ENCODE measurements at places on chromosomes 1 and 21.

- H3K4me1 ChIP-seq: peaks cover 58% of the 10 kb centered on the region
- DNase-seq: no peak
- peaks cover 16% of the 10 kb centered on the region for H3K27me3 ChIP-seq
- no peak overlapping the region for H3K4me3 ChIP-seq
Measured at GRCh38 chr21:44351535-44352252, 1.7 kb upstream of the TRPM2 start.

DNA sequence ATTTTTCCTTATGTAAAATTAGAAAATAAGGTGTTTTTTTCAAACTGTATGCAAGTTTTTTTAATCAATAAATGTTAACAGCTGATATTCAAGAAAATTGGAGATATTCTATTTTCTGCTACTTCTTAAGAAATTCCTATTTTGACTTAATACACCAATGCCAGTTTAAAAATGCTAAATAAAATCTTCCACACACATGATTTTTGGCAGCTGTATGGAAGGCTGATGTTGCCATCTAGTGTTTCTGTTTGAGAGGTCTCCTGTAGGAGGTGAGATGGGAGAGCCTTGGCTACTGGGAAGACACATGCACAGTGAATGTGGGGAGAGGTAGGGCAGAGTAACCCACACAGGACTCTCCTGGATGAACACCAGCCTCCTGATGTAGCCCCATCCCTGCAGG lies 29.2 kb upstream of the OR2B11 start:
- H3K4me1 ChIP-seq: no peaks in the 10 kb centered on the region
- no peak overlapping the region for H3K27ac ChIP-seq
- H3K4me3 ChIP-seq: no peak overlapping the region
- H3K27me3 ChIP-seq: no peaks in the 10 kb centered on the region
- peak; percentile 76 for DNase-seq

- H3K4me3 ChIP-seq: no peak overlapping the region
- H3K27me3 ChIP-seq: no peaks in the 10 kb centered on the region
- H3K27ac ChIP-seq: no peak overlapping the region
- no peaks in the 10 kb centered on the region for H3K36me3 ChIP-seq
- H3K4me1 ChIP-seq: no peaks in the 10 kb centered on the region
Measured at GRCh38 chr1:212267460-212267859, 17.8 kb upstream of the PPP2R5A start.

GRCh38 chr1:180278596-180279395 lies 48.7 kb downstream of the LHX4 start:
- H3K27ac ChIP-seq: no peak overlapping the region
- no peak for DNase-seq
- no peaks in the 10 kb centered on the region for H3K4me1 ChIP-seq
- no peaks in the 10 kb centered on the region for H3K27me3 ChIP-seq
- peaks cover 18% of the 10 kb centered on the region for H3K36me3 ChIP-seq

DNA sequence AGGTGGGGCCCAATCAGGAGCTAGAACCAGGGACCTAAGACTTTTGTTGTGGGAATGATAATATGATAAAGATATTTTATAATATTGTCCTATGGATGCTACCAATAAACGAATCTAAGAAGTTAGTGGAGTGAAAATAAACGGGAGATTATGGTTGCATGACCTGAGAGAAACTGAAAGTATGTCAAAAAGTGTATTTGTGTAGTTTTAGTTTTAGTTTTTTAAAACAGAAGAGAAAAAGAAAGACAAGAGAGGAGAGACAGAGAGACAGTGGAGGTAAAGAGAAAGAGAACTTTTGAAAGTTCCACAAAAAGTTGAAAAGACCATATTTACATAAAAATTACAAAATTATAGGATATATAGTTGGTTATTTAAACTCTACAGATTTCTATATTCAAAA lies 64.1 kb upstream of the TMPRSS15 start:
- no peak overlapping the region for H3K4me3 ChIP-seq
- DNase-seq: no peak
- H3K4me1 ChIP-seq: no peaks in the 10 kb centered on the region

DNA sequence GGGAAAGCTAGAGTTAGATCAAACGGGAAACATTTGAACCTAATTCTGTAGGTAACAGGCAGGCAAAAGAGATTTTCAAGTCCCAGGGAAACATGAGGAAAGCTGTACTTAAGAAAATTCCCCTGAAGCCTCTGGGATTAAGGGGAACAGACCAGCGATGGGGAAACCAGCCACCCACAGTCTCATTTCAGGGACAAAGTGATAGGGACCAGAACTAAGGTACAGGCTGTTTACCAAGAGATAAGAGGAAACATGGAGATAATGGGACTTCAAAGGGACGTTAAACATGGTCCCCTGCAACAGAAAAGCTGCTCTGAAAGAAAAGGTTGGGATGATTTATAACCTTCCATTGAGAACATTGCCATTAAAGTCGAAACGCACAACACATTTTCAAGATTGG lies 84.4 kb downstream of the NTPCR start:
- DNase-seq: no peak
- no peaks in the 10 kb centered on the region for H3K36me3 ChIP-seq
- H3K4me1 ChIP-seq: no peaks in the 10 kb centered on the region
- H3K27me3 ChIP-seq: no peaks in the 10 kb centered on the region
- H3K4me3 ChIP-seq: no peak overlapping the region

DNA sequence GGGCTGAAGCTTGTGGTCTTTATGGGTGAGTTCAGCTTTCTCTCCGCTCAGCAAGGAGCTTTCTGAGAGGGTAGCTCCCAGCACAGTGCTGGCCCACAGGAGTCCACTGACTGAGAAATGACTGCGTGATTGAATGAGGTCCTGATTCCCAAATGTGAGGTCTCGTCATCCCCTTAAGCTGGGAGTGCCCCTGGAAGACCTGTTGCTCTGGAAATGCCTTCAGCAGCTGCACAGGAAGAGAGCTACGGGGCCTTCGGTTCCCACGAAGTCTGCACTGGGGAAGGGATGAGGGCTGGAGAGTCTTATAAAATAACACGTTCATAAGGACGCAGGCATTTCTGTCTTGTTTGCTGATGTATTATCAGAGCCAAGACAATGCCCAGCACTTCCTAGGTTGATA lies 14.0 kb downstream of the TNNT2 start:
- H3K36me3 ChIP-seq: no peaks in the 10 kb centered on the region
- no peak for DNase-seq
- H3K27ac ChIP-seq: no peak overlapping the region

GRCh38 chr1:69987881-69988280 lies 217.5 kb downstream of the LRRC40 start:
- H3K36me3 ChIP-seq: no peaks in the 10 kb centered on the region
- no peaks in the 10 kb centered on the region for H3K27me3 ChIP-seq
- no peaks in the 10 kb centered on the region for H3K4me1 ChIP-seq
- no peak for DNase-seq

GRCh38 chr1:220281159-220281574 lies 8.9 kb upstream of the RAB3GAP2 start:
- H3K27ac ChIP-seq: no peak overlapping the region
- DNase-seq: no peak
- H3K27me3 ChIP-seq: peaks cover 17% of the 10 kb centered on the region
- H3K4me1 ChIP-seq: no peaks in the 10 kb centered on the region

DNA sequence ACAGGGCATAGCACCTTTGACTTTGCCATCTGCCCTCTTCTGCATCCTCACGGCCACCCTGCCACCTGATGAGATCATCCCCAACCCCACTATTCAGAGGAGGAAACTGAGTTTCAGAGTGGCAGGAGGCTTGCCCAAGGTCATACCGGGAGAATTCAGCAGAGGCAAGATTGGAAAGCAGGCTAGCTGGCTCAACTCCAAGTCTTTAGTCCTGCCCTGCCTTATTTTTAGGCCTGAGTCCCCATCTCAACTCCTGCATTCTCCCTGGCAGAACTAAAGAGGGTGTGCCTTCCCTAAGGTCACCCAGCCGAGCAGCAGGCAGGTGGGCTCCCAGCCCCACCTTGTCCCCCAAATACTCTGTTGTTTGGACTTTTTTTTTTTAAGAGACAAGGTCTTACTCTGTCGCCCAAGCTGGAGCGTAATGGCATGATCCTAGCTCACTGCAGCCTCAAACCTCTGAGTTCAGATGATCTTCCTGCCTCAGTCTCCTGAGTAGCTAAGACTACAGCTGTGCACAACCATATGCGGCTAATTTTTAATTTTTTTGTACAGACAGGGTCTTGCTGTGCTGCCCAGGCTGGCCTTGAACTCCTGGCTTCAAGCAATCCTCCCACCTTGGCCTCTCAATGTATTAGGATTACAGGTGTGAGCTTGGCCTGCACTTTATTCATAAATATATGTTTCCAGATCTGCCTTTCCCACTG lies 13.8 kb upstream of the FGR start:
- no peak overlapping the region for H3K4me3 ChIP-seq
- peaks cover 20% of the 10 kb centered on the region for H3K4me1 ChIP-seq
- no peaks in the 10 kb centered on the region for H3K27me3 ChIP-seq
- H3K27ac ChIP-seq: no peak overlapping the region
- DNase-seq: no peak

GRCh38 chr1:48208251-48208650 lies 14.3 kb upstream of the SLC5A9 start:
- H3K4me1 ChIP-seq: no peaks in the 10 kb centered on the region
- no peak for DNase-seq
- no peaks in the 10 kb centered on the region for H3K36me3 ChIP-seq
- no peak overlapping the region for H3K27ac ChIP-seq
- H3K4me3 ChIP-seq: no peak overlapping the region
- no peaks in the 10 kb centered on the region for H3K27me3 ChIP-seq

- DNase-seq: no peak
- H3K27ac ChIP-seq: no peak overlapping the region
- H3K36me3 ChIP-seq: no peaks in the 10 kb centered on the region
- peaks cover 20% of the 10 kb centered on the region for H3K4me1 ChIP-seq
Measured at GRCh38 chr1:116420417-116421200, 47.6 kb downstream of the ATP1A1 start.

DNA sequence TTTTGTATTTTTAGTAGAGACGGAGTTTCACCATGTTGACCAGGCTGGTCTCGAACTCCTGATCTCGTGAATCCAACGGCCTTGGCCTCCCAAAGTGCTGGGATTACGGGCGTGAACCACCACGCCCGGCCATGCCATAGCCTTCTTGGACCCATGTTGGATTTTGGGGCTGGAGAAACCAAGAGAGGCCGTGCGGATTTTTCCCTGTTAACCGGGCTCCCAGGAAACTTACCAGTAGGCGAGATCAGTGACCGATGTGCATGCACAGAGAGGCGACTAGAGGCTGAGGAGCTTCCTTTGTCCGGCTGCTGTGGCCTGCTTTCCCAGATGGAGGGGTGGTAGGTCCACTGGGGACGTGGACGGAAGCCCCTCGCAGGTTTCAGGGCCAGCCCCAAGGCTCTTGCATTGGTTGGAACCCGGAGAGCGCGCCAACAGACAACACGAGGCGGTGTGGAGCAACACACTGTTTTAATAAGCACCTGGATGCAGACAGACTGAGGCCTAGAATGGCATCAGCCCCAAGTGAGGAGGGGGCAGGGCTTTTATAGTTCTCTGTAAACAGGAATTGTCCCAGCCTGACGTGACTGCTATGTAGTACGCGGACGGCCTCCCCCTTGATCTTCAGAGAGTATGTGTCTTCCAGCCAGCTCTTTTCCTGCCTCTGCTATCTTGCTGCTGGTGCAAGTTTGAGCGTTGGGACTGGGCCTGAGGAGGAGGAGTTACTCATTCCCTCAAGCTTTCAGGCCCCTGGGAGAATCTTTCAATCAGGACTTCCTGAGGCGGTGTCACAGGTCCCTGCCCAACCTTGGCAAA lies at the start of gene ERVH48-1:
Gene ERVH48-1 (minus strand): TSS at position 517 of the 813 bp plus-strand sequence. CDS start 6,624 bp downstream, outside the sequence.
- no peak within 1 kb of the TSS for H3K27ac ChIP-seq
- H3K4me1 ChIP-seq: peaks cover 10% of the 10 kb centered on the region
- H3K27me3 ChIP-seq: no peaks in the 10 kb centered on the region
- H3K4me3 ChIP-seq: no peak within 1 kb of the TSS

DNA sequence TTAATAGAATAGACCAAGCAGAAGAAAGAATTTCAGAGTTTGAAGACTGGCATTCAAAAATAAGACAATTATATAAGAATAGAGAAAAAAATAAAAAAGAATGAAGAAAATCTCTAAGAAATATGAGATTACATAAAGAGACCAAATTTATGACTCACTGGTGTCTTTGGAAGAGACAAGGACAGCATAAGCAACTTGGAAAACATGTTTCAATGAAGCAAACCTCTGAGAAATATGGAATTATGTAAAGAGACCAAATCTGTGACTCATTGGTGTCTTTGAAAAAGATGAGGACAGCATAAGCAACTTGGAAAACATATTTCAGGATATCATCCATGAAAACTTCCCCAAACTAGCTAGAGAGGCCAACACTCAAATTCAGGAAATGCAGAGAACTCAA lies 60.4 kb upstream of the LYPLAL1 start:
- H3K4me1 ChIP-seq: no peaks in the 10 kb centered on the region
- no peak for DNase-seq
- no peak overlapping the region for H3K27ac ChIP-seq
- no peaks in the 10 kb centered on the region for H3K36me3 ChIP-seq
- H3K4me3 ChIP-seq: no peak overlapping the region

DNA sequence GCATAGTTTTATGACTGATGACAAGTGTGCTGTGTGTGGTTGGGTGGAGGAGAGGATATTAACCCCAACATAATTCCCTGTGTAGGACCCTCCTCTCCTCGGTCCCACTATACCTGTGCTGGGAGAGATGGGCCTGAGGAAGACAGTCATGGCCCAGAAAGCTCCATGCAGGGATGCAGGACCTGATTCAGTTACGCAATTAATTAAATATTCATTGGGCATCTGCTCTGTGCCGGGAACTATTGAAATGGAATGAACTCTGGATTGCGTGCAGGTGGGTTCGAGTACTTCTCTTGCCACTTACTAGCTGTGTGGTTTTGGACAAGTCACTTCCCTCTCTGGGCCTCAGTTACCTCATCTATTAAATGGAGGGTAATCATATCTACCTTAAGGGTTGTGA lies 74.6 kb downstream of the CD247 start:
- H3K4me3 ChIP-seq: no peak overlapping the region
- H3K4me1 ChIP-seq: peaks cover 97% of the 10 kb centered on the region
- no peak for DNase-seq

DNA sequence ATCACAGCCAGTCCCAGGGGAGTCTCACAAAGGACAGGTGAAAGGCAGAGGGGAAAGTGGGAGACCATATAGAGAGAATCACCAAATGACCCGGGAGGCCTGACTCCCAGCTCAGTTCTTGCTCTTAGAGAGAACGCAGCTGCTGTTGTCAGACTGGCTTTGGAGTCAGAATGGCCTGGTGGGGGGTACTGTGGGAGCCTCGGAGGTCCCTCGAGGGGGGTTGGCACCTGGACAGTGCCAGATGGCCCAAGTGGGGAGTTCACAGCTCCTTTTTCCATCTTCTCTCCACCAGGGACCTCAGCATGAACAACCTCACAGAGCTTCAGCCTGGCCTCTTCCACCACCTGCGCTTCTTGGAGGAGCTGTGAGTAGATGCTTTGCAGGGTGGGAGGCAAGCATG lies 31.5 kb downstream of the LGR6 start:
- H3K27ac ChIP-seq: no peak overlapping the region
- no peaks in the 10 kb centered on the region for H3K27me3 ChIP-seq
- DNase-seq: no peak
- peaks cover 7% of the 10 kb centered on the region for H3K4me1 ChIP-seq

GRCh38 chr1:45718289-45718688 lies 30.3 kb downstream of the TMEM69 start:
- no peaks in the 10 kb centered on the region for H3K27me3 ChIP-seq
- H3K36me3 ChIP-seq: peaks cover 21% of the 10 kb centered on the region
- no peak for DNase-seq
- H3K4me1 ChIP-seq: no peaks in the 10 kb centered on the region
- no peak overlapping the region for H3K27ac ChIP-seq
- no peak overlapping the region for H3K4me3 ChIP-seq

Data from natural killer cell (primary cell).